Memory B cell (primary cell): ENCODE measurements at places on chromosomes 7 and 10.

- no peak for DNase-seq
- no peak overlapping the region for H3K27ac ChIP-seq
- no peaks in the 10 kb centered on the region for H3K36me3 ChIP-seq
- H3K4me3 ChIP-seq = no peak overlapping the region
- peaks cover 17% of the 10 kb centered on the region for H3K27me3 ChIP-seq
These were observed 29.7 kb downstream of the ANXA8 start for GRCh38 chr10:47454008-47454779.

DNA sequence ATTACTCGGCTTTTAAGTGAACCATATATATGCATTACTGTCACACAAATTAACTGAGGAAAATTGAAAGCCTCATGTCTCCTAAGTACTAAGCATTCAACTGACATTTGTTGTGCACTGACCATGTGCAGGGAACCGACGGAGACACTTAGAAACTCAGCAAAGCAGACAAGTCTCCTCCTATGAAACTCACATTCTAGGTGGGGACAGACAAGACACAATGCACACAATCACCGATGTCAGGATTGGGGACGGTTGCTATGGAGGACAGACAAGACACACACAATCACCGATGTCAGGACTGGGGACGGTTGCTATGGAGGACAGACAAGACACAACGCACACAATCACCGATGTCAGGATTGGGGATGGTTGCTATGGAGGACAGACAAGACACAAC lies 134.0 kb downstream of the PTPRN2 start:
- no peaks in the 10 kb centered on the region for H3K36me3 ChIP-seq
- H3K4me3 ChIP-seq = no peak overlapping the region
- H3K4me1 ChIP-seq = no peaks in the 10 kb centered on the region
- no peak for DNase-seq

DNA sequence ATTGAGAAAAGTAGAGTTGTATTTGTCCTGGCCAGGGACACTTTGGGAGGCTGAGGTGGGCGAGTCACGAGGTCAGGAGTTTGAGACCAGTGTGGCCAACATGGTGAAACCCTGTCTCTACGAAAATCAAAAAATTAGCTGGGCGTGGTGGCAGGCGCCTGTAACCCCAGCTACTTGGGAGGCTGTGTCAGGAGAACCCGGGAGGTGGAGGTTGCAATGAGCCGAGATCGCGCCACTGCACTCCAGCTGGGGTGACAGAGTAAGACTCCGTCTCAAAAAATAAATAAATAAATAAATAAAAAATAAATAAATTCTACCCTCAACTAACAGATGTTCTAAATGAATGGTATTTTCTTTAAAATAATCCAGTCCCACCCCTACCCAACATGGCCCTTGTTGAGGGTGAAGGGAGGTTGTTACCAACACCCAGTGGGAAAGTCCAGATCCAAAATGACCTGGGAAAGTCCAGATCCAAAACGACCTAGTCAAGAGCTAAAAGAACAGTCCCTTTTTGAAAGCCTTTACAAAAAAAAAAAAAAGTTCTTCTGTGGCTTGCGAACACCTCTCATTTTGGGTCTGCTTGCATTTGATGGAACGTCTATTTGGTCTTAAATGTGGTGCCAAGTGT lies 16.0 kb downstream of the MXI1 start:
- H3K4me1 ChIP-seq = peaks cover 21% of the 10 kb centered on the region
- no peaks in the 10 kb centered on the region for H3K36me3 ChIP-seq
- no peak overlapping the region for H3K27ac ChIP-seq

DNA sequence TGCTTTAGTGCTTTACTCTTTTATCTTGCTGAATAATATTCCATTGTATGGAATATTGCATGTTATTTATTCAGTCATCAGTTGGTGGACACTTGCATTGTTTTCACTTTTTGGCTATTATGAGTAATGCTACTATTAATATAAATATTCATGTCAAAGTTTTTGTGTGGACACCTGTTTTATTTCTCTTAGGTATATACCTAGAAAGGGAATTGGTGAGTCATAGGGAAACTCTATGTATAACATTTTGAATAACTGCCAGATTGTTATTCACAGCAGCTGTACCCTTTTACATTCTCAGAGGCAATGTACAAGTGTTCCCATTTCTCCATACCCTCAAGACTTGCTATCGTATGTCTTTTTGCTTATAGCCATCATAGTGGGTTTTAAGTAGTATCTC lies 268.7 kb downstream of the SEMA3A start:
- no peak for DNase-seq
- no peak overlapping the region for H3K27ac ChIP-seq
- no peaks in the 10 kb centered on the region for H3K4me1 ChIP-seq
- no peaks in the 10 kb centered on the region for H3K27me3 ChIP-seq

DNA sequence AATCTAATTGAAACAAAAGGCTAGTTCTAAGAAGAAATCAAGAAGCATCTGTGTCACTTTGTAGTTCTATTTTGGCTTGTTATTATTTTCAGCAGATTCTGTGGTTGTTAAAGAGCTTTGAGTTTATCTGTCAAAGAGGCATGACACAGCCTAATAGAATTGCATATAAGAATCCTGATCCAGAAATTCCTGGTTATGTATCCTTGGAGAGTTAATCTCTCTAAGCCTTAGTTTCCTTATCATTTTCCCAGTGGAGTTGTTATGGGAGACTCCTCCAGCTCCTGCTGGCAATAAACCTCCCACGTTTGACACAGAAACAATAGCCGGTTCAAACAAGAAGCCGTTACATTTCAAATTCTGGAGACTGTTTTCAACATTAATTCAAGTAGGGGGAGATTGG lies 288.3 kb downstream of the SDHAF3 start:
- H3K36me3 ChIP-seq = no peaks in the 10 kb centered on the region
- H3K27ac ChIP-seq = no peak overlapping the region
- H3K4me3 ChIP-seq = no peak overlapping the region
- DNase-seq = no peak
- peaks cover 2% of the 10 kb centered on the region for H3K27me3 ChIP-seq

DNA sequence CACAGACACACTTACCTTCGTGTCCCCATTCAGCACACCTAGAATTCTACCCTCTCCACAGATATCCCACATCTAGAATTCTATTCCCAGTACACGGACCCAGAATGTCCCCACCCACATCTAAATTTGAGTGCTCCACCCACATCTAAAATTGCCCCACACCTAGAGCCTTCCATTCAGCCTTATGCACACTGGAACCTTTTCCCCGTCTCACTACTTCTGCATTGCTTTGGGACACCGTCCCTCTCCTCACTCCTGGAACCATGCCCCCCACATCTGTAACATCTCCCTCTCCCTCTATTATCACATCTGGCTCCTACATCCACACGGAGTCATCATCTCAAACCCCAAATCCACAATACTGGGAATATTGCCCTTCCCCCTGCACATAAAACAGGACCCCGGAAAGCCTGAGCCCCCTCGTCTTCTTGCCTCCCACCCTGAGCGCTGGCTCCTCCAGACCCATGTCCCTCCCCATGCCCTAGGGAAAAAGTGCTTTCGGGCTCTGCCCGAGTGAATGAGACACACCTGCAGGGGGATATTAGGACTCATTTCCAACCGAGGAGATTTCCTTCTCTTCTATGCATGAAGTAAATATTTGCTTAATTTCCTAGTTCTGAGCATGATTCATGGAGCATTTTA lies 125.8 kb upstream of the UNC5B start:
- DNase-seq = no peak
- no peaks in the 10 kb centered on the region for H3K36me3 ChIP-seq
- peaks cover 12% of the 10 kb centered on the region for H3K27me3 ChIP-seq
- no peaks in the 10 kb centered on the region for H3K4me1 ChIP-seq

DNA sequence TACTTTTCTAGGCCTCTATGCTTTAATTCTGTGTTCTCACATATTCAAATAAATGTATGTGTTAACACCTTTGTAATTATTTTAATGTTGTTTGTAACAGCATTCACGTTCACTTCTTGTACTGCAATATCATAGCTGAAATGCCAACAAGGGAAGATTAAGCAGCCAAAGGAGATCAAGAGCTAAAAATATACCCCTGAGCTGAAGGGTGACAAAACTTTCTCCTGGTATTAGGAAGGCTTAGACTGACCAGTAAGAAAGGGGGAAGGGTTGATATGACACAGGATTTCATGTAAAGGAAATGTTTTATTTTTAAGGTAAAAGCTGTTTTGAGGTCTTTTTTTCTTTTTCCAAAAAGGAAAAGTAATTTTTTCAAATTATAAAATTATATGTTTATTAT lies 40.4 kb upstream of the VDAC2 start:
- peaks cover 8% of the 10 kb centered on the region for H3K4me1 ChIP-seq
- DNase-seq = no peak
- H3K27ac ChIP-seq = no peak overlapping the region
- H3K36me3 ChIP-seq = peaks cover 7% of the 10 kb centered on the region
- H3K27me3 ChIP-seq = no peaks in the 10 kb centered on the region
- H3K4me3 ChIP-seq = no peak overlapping the region

- no peaks in the 10 kb centered on the region for H3K36me3 ChIP-seq
- H3K4me1 ChIP-seq = peaks cover 12% of the 10 kb centered on the region
- no peaks in the 10 kb centered on the region for H3K27me3 ChIP-seq
- DNase-seq = no peak
These were observed 1.9 kb upstream of the RUFY2 start for GRCh38 chr10:68408898-68409518.

- peak overlapping the region; percentile 81 for H3K4me3 ChIP-seq
- peaks cover 3% of the 10 kb centered on the region for H3K36me3 ChIP-seq
- H3K4me1 ChIP-seq = peaks cover 16% of the 10 kb centered on the region
- H3K27me3 ChIP-seq = peaks cover 27% of the 10 kb centered on the region
- DNase-seq = no peak
- H3K27ac ChIP-seq = no peak overlapping the region
These were observed 73.9 kb upstream of the LEP start for GRCh38 chr7:128167042-128167701.

DNA sequence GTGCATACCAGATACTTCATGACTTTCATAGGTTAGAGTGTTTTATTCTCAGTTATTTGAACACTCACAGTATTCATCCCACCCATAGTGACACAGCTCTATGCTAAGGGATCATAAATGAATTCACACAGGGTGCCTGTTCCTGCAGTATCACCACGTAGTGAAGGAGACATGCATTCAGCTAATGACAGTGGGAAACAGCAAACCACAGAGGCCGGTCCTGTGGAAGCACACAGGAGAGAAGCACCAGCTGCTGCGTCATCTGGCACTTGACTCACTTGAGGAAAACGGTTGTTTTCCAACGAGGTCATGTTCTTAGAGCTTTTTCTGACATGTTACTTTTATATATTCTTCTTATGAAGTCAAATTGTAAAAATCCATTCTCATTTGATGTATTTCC lies 73.0 kb downstream of the UBE3C start:
- peaks cover 14% of the 10 kb centered on the region for H3K36me3 ChIP-seq
- no peak for DNase-seq

DNA sequence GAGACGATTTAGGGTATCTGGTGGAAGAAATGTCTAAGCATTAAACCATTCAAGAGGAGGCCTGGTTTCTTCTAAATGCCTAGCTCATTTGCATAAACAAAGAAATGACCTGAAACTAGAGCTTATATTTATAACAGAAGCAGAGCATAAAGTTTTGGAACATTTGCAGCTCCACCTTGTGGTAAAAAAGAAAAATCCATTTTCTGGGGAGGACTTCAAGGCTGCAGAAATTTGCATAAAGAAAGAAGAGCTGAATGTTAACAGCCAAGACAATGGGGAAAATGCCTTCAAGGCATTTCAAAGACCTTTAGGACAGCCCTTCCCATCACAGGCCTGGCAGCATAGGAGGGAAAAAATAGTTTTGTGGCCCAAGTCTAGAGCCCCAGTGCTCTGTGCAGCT lies 362.0 kb downstream of the ZNF248 start:
- H3K4me1 ChIP-seq = no peaks in the 10 kb centered on the region
- H3K36me3 ChIP-seq = no peaks in the 10 kb centered on the region
- no peak for DNase-seq
- H3K27ac ChIP-seq = no peak overlapping the region
- no peaks in the 10 kb centered on the region for H3K27me3 ChIP-seq

DNA sequence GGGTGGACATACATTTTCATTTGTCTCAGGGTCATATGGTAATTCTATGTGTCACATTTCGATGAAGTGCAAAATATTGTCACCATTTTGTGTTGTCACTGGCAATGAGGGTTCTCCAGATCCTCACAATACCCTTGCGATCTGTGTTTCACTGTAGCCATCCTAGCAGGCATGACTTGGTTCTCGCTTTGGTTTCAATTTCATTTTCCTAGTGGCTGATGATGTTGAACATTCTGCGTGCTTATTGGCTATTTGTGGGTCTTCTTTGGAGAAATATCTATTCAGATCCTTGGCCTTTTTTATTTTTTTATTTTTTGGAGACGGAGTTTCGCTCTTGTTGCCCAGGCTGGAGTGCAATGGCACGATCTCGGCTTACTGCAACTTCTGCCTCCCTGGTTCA lies 24.8 kb upstream of the MNX1 start:
- H3K27ac ChIP-seq = no peak overlapping the region
- H3K4me3 ChIP-seq = no peak overlapping the region
- H3K36me3 ChIP-seq = peaks cover 10% of the 10 kb centered on the region
- H3K4me1 ChIP-seq = peaks cover 2% of the 10 kb centered on the region

- no peak overlapping the region for H3K27ac ChIP-seq
- no peaks in the 10 kb centered on the region for H3K36me3 ChIP-seq
- no peak overlapping the region for H3K4me3 ChIP-seq
- no peak for DNase-seq
- no peaks in the 10 kb centered on the region for H3K4me1 ChIP-seq
These were observed 94.2 kb downstream of the HIP1 start for GRCh38 chr7:75644589-75644988.

DNA sequence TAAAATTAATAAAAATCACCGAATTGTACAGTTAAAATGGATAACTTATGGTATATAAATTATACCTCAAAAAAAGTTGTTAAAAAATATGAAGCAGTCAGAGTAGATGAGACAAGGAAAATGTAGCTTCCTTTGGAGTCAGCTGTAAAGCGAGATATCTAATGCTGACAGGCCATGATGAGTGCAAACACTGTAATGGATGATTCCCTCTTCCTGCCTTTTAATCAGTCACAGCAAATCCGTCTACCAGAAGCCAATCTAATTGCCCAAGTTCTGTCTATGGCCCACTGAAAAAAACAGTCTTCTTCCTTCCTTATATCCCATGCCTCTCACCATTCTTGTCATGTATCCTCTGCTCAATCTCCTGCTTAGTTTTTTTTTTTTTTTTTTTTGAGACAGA lies 59.9 kb upstream of the DNAJB12 start:
- no peak overlapping the region for H3K4me3 ChIP-seq
- no peak overlapping the region for H3K27ac ChIP-seq
- no peak for DNase-seq
- peaks cover 35% of the 10 kb centered on the region for H3K36me3 ChIP-seq
- no peaks in the 10 kb centered on the region for H3K27me3 ChIP-seq

DNA sequence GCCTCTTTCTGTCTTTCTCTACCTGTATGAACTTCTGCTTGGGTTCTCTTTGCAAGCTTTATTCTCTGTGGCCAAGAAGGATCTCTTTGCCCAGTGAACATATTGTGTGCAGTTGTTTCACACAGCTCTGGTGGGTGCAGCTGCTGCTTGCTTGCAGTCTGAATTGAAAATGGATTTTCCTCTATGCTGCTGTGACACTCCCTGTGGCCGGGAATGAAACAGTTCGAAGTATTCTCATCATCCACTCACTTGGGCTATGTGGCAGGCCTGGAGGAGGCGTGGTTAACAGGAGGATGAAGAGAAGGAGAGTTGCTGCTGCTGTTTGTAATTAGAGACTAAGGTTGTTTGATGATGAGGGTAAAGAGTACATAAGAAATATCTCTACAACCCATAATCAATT lies 28.4 kb upstream of the ITGA8 start:
- H3K27me3 ChIP-seq = peaks cover 3% of the 10 kb centered on the region
- no peak overlapping the region for H3K27ac ChIP-seq
- H3K4me1 ChIP-seq = no peaks in the 10 kb centered on the region
- no peak for DNase-seq
- H3K36me3 ChIP-seq = no peaks in the 10 kb centered on the region
